ENCODE measurements at places on chromosomes 13 and 19. TPM values are rescaled to one million over a fixed set of nuclear protein-coding genes. Genes with fewer than 3 reads are reported as not detected.

STOML3 gene
- not detected for total RNA-seq

LYPD5 gene
- total RNA-seq: 3.6 TPM

OR10H2 gene
- not detected for total RNA-seq

BRCA2 gene
- 3.6 TPM for total RNA-seq

ZNF296 gene
- 1.7 TPM for total RNA-seq

ANKLE1 gene
- total RNA-seq: 0.64 TPM

ZNF569 gene
- total RNA-seq: 5.2 TPM

PNMA8C gene
- total RNA-seq: not detected

PCDH20 gene
- 6.3 TPM for total RNA-seq

ZNF14 gene
- 6.4 TPM for total RNA-seq

GIPR gene
- total RNA-seq: 4.8 TPM

SHISA7 gene
- not detected for total RNA-seq

SH2D3A gene
- total RNA-seq: 26.0 TPM

SUPT5H gene
- 98.4 TPM for total RNA-seq

MIR17HG gene
- total RNA-seq: 3.3 TPM

ZNF829 gene
- 2.8 TPM for total RNA-seq

CEACAM7 gene
- total RNA-seq: not detected

GAPDHS gene
- not detected for total RNA-seq

ZNF414 gene
- total RNA-seq: 23.4 TPM

ETV2 gene
- total RNA-seq: 0.72 TPM

USHBP1 gene
- total RNA-seq: 14.0 TPM

GRK1 gene
- 0.09 TPM for total RNA-seq

TMEM238 gene
- total RNA-seq: 19.8 TPM

PRODH2 gene
- total RNA-seq: not detected

POGLUT2 gene
- 5.1 TPM for total RNA-seq

PODNL1 gene
- total RNA-seq: 2.8 TPM

ZNF317 gene
- 28.2 TPM for total RNA-seq

NUDT19 gene
- 14.2 TPM for total RNA-seq

ADGRE3 gene
- total RNA-seq: 17.3 TPM

DMKN gene
- 79.8 TPM for total RNA-seq

SIGLEC9 gene
- total RNA-seq: 14.5 TPM

PCDH17 gene
- 65.4 TPM for total RNA-seq

ZSCAN5B gene
- total RNA-seq: 0.20 TPM

ZNF562 gene
- 31.6 TPM for total RNA-seq

SOX1 gene
- not detected for total RNA-seq

S1PR2 gene
- total RNA-seq: 21.7 TPM

PTGER1 gene
- total RNA-seq: 2.5 TPM

KLK12 gene
- total RNA-seq: not detected

F7 gene
- total RNA-seq: 0.61 TPM

B3GNT8 gene
- 31.3 TPM for total RNA-seq

SCN1B gene
- 8.7 TPM for total RNA-seq

SPIB gene
- 0.52 TPM for total RNA-seq

IL12RB1 gene
- 6.2 TPM for total RNA-seq

NOVA2 gene
- 21.2 TPM for total RNA-seq

All from upper lobe of right lung (tissue), 1 donor.